Gastrocnemius medialis (tissue), 4 donors: ENCODE measurements at places on chromosomes 3 and 15.

- DNase-seq: no peak
Measured at GRCh38 chr3:129985113-129985512, 10.6 kb downstream of the TRH start.

DNA sequence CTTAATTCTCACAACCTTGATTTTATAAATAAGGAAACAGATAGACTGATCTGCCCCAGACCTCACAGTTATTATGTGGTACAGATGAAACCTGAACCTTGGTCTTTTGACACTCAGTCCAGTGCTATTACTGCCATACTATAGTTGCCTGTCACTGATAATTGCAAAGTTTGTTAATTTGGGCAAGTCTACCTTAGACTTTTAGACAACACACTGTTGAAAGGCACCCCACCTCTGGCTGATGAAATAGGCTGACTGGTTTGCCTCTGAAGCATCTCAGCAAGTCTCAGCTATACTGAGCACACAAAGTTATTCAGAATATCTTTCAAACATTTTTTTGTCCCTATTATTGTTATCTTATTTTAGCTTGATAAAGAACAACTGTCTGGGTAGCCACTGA, 53.1 kb upstream of the MAP4 start:
- DNase-seq: no peak

DNA sequence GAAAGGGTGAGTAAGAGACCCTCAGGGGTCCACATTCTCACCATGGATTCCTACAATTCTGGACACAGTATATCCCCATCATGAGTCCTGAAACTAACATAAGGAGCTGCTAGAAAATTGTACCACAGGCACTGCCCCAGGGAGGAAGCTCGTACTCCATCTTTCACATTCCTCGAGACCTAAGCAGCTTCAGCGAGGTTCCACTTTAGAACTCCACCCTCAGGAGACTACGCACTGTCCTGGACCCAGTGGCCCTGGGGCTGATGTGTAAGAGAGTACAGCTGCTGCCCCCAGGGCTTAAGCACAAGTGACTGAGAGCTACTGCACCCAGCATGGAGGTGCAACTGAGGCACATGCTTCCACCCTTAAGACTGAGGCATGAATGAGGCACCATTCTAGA, 352.5 kb downstream of the ZNF385D start:
- no peak for DNase-seq

DNA sequence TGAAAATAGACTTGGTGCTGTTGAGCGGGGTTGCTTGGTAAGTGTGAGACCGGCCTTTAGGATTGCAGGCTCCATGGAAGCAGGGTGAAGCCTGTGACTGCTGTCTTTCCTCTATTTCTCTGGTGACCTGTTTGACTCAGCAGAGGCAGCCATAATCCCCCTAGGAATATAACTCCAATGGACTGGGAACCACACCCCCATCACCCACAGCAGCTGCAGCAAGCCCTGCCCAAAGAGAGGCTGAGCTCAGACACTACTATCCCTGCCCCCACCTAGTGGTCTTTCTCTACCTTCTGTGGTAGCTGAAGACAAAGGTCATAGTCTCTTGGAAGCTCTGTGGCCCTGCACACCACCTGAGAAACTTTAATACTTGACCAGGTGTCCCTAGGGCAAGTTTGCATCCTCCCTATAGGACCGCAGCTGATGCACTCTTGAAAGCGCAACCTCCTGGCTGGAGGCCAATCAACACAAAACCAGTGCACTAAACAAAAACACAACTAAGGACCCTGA, 133.6 kb upstream of the MRPL3 start:
- DNase-seq: no peak

GRCh38 chr3:188558343-188559071, 404.6 kb downstream of the LPP start:
- DNase-seq: no peak

DNA sequence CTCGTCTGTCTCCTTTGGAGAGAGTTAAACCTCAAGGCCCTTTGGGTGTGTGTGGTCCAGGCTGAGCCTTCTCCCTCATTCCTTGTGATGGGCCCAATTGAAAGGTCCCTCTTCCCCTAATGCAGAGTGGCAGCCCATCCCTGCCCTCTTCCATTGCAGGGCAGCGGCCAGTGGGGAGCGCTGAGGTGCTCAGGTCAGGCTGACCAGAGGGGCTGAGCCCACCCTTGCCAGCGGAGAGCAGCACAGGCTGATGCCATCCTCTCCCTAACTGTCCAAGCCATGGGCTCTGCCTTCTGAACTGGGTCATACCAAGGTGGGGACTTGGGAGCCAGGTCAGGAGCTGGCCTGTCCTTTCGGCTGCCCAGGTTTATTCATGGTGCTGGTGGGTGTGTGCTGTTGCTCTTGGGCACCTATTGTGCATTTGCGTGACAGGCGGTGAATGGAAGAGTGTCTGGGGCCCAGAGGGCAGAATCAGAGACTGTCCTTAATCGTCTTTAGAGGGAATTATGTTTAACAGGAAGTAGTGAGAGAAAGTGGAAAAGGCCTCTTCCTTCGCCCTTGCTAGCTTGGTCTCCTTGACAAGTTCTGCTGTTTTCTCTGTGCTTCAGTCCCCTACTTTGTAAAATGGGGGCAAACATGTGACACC, 96.9 kb downstream of the VGLL4 start:
- DNase-seq: no peak

- DNase-seq: no peak
Measured at GRCh38 chr3:99250272-99250671, 348.8 kb upstream of the DCBLD2 start.

- DNase-seq: no peak
Measured at GRCh38 chr3:12585970-12586369, 29.1 kb downstream of the MKRN2 start.
